ENCODE measurements at places on chromosomes 16 and 17.

- no peak for DNase-seq
These were observed 61.7 kb upstream of the INTS2 start for GRCh38 chr17:61989509-61989908.

GRCh38 chr17:7833011-7833794 lies 814 bp upstream of the KDM6B start:
- no peak for DNase-seq

DNA sequence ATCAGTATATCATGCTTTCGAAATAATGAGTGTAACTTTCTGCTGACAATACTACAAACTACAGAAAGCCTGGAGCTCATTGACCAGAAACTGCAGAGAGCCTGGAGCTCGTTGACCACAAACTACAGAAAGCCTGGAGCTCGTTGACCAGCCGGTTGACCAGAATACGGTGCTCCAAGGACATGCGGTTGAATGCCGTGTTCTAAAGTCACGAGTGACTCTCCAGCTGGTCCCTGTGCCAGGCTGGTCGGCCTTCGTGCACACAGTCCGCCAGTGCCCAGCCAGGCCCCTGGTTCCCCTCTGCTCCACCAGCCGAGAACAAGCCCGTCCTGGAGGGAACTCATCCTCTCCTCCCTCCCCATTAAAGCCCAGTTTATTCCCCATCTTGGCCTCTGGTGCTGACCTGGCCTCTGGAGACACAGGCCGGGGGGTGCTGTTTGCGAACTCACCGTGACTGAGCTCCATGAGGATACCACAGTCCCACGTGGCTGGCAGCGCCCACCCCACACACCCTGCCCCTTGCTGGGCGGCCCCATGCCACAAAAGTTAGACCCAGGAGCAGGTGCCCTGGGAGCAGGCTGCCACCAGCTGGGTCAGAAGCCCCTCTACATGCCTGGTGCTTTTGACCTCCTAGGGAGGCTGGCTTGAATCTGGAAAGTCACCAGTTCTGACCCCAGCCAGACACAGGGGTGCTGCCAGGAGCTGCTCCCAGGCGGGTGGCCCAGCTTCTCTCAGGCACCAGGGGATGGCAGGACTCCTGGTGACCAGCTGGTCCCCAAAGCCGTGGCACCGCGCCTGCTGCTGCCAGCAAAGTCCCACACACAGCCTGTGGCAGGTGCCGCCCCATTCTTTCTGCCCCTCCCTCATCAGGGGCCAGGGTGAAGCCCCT lies 15.5 kb upstream of the CDH15 start:
- no peak for DNase-seq

DNA sequence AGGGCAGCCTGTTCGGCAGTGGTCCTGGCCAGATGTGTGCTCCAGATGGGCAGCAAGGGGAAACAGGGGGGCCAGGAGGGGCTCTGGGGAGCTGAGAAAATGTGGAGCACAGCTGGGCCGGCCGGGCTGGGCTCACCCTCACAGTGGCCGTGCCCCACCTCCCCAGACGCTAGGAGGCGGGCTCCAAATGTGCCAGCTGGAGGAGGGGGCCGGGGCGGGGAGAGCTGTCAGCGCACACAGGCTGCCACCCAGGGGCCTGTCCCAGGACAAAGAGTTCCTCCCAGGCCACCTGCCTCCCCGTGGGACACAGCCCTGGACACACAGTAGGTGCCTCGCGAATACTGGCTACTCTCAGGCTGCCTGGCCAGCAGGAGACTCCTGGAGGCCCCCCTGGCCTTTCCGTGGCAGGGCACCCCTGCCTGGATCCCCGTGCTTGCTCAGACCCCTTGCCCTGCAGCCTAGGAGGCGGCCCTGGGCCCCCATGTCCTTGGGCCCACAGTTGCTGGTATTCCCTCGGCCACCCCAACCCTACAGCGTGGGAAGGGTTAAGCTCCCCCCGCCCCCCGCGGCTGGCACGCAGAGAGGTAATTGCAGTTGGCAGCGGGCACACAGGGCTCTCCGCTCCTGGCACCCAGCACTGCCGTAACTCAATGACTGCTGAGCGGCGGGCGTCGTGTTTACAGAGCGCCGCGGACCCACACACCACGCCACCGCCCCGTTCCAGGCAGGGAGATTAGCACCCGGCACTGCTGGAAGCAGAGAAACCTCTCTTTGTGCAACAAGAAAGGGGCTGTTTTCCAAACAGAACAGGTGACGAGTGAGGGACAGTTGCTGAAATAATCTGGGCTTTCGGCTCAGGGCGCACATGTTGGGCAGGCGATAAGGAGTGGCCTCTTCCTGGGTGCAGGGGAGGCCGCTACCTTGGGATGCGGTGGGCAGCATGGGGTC lies 32.2 kb downstream of the BAHCC1 start:
- DNase-seq = no peak

- no peak for DNase-seq
These were observed 320.0 kb upstream of the PSMD7 start for GRCh38 chr16:73976644-73977043.

DNA sequence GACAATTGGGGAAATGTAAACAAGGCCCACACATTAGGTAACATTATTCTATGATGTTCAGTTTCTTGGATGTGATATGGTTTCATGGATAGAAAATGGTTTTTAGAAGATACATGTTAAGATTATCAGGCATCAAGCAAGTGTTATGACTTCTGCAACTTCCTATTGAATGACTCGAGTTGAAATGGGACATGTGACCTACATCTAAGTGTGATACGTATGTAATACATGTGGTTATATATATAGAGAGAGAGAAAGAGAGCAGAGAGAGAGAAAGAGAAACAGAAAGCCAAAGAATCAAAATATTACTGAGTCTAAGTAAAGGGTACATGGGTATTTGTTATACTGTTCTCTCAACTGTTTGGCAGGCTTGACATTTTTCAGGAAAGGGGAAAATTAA lies 1.7 kb downstream of the TMEM170A start:
- no peak for DNase-seq

GRCh38 chr17:8447799-8448198 lies 12.1 kb downstream of the NDEL1 start:
- DNase-seq = no peak

DNA sequence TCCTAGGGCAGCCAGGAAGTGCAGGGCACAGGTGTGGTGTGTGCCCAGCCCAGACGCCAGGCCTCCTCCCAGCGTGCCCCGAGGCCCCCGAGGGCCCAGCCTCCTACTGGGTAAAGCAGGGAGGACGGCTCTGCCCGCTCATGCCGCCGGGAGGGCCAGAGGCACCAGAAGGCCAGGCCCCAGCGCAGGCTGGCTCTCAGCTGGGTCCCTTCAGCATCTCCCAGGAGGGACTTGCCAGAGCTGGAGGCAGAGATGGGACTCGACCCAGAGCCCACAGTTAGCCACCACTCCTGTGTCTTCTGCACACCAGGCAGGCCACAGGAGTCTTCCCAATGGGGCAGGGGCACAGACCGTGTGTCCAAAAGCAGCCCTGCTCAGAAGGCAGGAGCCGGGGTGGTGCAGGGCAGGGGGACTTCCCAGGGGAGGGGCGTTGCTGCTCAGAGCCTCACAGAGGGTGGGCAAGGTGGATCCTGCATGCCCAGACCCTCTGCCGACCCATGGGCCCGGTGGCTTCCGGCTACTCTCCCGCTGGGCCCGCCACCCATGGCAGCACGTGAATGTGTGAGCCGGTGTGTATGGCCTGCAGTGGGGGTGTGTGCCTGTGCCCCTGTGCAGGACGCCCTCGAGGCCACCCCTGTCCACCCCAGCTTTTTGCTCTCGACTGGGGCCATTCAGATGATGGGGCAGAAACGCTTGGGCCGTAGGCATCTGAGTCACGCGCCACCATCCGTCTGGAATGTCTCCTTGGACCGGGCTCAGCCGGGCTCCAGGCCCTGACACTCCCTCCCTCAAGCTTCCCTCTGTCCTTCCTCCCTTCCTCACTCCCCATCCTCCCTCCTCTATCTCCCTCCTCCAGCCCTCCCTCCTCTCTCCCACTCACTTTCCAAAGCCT lies 5.7 kb upstream of the ZNF469 start:
- no peak for DNase-seq

- no peak for DNase-seq
These were observed 27.3 kb upstream of the ALKBH5 start for GRCh38 chr17:18156171-18156975.

- DNase-seq = no peak
These were observed 20.1 kb upstream of the DLX3 start for GRCh38 chr17:50015146-50015545.

GRCh38 chr17:18371455-18371854 lies 6.1 kb upstream of the EVPLL start:
- DNase-seq = no peak

GRCh38 chr16:78740269-78740668 lies 640.8 kb downstream of the WWOX start:
- no peak for DNase-seq

DNA sequence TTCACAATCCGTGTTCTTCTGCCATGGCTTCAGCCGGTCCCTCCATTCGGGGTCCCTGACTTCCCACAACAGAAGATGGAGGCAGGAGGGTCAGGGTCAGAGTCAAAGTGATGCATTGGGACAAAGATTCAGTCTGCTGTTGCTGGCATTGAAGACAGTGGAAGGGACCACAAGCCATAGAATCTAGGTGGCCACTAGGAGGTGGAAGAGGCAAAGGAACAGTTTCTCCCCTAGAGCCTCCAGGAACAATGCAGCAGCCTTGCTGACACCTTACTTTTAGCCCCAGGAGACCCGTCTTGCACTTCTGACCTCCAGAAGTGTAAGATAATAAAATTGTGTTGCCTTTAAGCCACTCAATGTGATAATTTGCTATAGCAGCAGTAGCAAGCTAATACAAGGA lies 55.9 kb downstream of the MFSD11 start:
- DNase-seq = peak; percentile 61

DNA sequence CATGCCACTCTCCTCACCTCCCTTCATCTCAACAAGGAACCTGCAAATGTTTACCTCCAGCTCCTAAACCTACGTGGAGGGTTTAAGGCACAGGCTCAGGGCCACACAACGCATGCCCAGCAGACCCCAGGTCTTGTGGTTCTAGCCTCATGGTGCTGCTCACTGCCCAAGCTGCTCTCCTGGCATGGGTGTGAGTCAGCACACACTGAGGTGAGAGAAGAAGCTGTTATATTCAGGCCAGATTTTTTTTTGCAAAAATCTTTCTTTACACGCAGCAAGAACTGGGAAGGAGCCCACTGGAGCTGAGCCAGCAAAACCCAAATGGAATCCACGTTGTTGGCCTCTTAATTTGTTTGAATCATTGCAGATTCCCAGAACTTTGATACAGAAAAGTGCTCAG lies 5.5 kb upstream of the C16orf96 start:
- DNase-seq = no peak

GRCh38 chr16:90019543-90020259 lies 445 bp upstream of the DBNDD1 start:
- DNase-seq = peak; percentile 79

DNA sequence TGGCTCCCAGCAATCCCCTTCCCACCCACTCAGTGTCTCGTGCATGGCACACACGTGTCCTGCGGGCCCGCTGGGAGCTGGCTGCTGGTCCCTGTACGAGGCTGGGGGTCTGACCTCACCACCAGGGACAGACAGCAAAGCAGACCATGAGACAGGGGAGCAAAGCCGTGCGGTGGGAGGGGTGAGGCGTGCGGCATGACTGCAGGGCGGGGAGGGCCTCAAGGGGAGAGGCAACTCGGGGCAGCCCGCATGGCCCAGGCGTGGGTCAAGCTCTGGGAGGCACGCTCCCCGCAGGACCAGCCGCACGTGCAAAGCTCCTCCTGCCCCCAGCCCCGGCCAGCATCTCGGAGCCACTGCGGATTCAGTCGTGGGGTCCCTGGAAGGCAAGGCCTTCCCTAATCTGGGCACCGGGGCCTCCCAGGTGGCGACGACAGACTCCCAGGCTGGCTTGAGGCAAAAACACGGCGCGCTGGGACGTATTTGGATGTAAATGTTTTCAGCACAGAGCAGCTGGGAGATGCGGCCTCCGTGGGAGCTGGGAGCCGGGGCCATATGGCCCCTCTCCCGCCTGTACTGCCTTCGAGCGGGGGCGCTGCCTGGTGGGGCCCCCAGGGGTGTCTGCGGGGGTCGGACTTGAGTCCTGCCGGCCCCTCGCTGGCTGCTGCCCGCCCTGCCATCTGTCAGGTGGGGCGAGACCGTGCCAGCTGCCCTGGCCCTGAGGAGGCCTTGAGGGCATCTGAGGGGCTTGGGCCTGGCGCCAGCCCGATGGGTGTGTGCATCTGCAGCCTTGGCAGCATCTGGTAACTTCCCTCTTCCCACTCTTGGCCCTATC lies 12.2 kb upstream of the CBFA2T3 start:
- no peak for DNase-seq

DNA sequence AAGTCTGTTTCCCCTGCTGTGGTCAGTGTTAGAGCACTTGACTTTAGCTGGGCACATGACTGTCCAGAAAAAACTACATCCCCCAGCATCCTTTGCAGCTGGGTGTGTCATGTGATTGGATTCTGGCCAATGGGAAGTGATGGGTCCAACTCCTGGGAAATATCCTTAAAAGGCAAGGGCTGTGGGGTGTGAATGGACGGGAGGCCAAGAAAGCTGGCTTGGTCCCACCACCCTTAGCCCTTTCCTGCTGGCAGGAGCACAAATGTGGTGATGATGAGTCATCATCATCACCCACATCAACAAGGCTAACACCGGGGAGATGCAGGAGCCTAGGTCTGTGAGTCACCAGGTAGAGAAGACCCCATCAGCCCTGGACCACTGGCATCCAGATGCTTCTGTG lies 341.7 kb downstream of the C16orf95 start:
- DNase-seq = peak; percentile 69

DNA sequence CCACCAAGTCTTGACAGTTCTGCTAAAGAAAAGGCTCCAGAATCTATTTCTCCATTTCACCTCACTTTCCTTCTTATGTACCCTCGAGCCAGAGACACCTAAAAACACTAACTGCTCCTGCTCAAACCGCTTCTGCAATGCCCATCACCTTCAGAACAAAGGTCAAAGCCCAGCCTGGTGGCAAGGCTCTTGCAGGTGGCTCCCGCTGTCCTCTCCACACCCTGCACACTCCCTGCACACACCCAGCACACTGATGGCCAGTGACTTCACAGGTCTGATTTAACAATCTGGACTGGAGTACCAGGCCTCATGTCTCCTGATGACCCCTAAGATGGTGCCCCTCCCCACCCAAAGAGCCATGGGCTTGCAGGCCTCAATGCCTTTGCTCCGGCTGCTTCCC lies 9.8 kb upstream of the C17orf113 start:
- no peak for DNase-seq

DNA sequence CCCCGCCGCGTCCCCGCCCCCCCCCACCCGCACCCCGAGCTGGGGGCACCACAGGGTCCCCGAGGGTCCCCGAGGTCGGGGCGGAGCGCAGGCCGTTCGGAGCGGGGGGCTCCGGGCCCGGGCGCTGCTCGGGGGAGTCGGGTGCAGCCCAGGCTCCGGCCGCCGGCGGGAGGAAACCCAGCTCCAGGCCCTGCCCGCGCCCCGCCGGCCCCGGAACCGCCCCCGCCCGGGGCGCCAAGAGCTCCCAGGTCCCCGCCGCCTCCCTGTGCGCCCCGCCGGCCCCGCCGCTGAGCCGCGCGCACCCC lies 33.2 kb upstream of the RPH3AL start:
- DNase-seq = no peak

GRCh38 chr16:1493746-1494094 lies 560 bp downstream of the TELO2 start:
- peak; percentile 31 for DNase-seq

GRCh38 chr17:74678541-74678940 lies 34.2 kb downstream of the CD300LF start:
- DNase-seq = no peak

GRCh38 chr16:3798838-3799237 lies 81.5 kb upstream of the TRAP1 start:
- DNase-seq = no peak

- peak; percentile 7 for DNase-seq
These were observed 878 bp upstream of the TRIM25 start for GRCh38 chr17:56914581-56915273.

Data from HEK293T (cell line).